Cardiac septum (tissue), 1 donor: ENCODE measurements at places on chromosomes 4 and X.

DNA sequence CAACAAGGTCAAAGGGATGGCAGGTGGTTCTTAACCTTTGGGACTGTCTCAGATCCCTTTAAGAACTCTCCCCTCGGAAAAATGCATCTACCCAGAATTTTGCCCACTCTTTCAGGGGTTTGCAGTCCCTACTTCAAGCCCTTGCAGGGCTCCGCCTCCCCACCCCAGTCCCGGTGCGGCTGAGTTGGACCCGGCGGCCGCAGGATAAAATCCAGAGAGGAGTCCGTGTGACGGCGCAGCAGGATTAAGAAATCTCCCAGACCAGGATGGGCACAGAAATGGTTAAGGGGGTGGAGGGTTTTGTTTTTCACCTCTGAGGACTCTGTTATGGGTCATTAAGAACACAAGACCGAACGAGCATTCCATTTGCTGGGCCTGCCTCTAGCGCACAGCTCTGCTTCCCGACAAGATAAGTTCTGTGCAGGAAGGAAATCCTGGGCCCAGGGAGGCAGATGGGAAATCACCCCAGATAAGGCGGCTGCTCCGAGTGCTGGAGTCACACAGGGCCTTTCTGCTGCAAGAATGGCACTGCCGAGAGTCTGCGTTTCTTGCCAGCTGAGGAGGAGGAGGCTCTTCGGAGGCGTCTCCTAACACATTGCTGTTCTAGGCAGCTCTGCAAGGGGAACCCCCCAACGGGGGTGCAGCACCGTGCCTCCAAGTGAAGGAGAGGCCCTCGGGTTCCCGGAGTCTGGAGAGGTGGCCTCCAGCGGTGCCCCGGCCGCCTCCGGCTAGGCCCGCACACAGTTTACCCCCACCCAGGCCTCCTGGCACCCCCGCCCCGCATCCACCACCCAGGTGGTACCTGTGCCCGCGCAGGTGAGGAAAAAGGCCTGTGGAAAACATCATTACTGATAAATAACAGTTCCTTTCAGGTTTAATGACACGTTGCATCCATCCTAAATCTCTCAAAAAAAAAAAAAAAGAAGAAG is 277.6 kb downstream of the BCOR start:
- DNase-seq, result no peak

- DNase-seq, result no peak
Measured at GRCh38 chrX:72053508-72053907, 78.2 kb downstream of the RTL5 start.

GRCh38 chr4:53169695-53170617 is 195.9 kb downstream of the SCFD2 start:
- no peak for DNase-seq

- no peak for DNase-seq
Measured at GRCh38 chr4:2915789-2916188, 47.4 kb downstream of the NOP14 start.

DNA sequence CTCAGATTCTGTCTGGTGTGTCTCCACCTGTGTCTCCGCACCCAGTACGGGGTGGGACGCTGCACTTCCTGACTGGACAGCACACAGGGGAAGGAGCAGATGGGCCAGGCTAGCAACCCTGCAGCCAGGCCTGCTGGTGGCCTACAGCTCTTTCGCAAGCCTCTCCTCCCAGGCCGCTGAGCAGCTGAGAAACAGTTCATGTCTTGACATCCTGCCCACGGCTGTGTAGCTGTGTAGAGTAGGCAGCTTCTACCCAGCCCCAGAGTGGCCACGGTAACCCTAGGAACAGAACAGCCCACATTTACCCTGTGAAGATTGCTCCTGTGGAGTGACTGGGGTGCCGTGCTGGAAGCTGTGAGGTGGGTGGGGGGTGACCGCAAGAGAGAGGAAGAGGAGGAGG is 38.9 kb downstream of the CCNQ start:
- no peak for DNase-seq

- DNase-seq, result no peak
Measured at GRCh38 chr4:38154252-38154651, 194.1 kb downstream of the PTTG2 start.

DNA sequence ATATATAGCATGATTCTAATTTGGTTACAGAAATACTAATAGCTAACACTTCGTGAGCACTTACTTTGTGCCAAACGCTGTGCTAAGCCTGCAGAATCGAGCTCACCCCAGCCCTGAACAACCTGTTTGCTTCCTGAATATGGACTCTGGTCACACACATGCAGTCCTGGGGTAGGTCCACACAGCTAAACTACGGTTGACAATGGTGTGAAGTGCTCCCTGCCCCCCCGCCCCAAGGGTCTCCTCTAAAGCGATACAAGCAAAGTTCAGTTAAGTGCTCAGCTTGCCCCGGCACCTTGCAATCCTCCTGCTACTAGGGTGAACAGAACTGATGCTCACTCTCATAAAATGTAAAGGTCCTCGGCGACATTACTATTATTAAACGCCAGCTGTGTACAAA is 879 bp downstream of the FOXP3 start:
- no peak for DNase-seq

DNA sequence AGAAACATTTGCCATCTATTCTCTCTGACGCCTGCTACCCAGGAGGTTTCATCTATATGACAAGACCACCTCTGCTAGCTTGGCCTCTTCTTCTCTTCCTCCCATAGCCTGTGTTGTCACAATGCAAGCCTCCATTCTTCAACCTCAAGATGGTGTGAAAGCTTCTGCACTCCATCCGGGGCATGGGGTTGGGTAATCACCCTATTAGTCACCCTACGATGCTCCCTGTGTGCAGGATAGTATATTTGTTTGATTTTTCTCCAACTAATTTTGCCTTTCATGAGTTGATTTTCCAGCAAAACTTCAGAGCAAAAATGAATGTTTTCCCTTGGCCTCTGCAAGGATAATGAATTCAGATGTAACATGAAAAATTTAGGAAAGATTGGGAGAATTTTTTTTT is 128.0 kb upstream of the STS start:
- DNase-seq, result no peak

GRCh38 chrX:133852401-133852800 is 133.0 kb downstream of the GPC3 start:
- DNase-seq, result no peak
